Fibroblast of mammary gland (primary cell): ENCODE measurements at places on chromosomes 1 and 21.

DNA sequence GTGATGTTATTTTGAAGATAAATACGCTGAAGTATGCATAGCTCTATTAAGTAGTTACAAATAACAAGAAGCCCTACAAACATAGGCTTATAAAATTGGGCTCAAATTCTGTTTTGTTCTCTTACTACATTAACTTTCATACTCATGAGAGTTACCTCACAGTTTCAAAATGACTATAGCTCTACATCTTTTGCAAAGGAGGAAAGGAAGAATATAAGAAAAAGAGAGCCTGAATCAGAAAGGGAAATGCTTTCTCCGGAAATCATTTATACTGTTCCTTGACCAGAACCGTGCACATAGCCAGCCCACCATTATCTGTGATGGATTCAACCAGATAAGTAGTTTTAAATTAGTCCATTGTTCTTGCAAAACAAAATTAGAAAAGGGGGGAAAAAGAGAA, 1252.1 kb downstream of the NCAM2 start:
- DNase-seq: no peak

GRCh38 chr1:46449223-46450159, 40.1 kb upstream of the DMBX1 start:
- DNase-seq: no peak

DNA sequence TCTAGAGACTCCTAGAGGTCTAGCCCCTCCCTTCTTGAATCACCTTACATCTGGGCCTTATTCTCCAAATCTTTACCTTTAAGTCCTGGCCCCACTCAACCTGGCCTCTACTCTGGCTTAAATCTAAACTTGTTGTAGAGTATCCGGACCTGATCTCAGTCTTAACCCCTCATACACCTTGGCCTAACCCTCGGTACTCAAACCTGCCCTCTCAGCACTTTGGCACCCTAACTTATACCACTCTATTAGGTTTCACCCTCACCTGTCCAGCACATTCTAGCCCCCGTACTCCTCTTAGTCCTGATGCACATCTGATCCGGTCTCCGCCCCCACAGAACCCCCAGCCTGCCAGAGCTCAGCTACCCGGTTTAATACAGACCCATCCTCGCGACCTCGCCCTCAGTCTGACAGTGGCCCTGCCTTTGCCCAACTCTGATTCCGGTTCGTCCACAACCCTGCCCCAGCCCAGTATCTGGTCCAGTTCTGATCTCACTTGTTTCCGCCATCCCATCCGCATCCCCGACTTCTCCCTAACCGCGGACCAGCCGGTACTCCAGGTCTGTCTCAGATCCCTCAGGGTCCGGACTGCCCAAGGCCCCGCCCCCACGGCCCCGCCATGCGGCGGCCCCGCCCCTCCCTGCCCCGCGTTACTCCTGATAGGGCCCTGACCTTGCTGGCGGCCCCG, 1.5 kb downstream of the TRIM62 start:
- DNase-seq: peak; percentile 73

GRCh38 chr1:3460672-3461131, 6.2 kb downstream of the ARHGEF16 start:
- DNase-seq: no peak

DNA sequence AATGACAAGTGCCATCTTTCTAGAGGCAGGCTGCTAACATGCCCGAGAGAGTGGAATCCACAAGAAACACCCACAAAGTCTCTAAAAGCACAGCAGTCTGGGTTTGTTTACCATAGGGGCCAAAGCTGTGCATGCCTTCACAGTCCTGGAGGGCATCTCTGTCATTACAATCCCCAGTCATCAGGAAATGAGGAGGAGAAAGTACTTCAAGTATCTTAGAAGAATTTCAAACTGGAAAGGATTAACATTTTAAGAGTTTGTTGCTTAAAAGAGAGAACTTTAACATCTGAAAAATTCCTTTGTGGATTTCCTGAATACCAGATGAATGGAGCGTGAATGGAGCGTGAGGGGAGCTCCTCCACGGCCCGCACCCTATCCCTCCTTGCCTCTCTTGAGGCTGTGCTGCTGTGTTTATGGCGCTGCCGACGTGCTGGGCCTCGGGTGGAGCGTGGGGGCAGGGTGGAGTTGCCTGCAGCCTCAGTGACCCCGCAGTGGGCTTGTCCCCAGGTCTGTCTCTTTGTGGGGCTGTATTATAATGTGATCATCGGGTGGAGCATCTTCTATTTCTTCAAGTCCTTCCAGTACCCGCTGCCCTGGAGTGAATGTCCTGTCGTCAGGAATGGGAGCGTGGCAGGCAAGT, 23.3 kb downstream of the SLC6A17 start:
- no peak for DNase-seq

GRCh38 chr1:199322278-199322677, 683.4 kb downstream of the PTPRC start:
- DNase-seq: no peak

DNA sequence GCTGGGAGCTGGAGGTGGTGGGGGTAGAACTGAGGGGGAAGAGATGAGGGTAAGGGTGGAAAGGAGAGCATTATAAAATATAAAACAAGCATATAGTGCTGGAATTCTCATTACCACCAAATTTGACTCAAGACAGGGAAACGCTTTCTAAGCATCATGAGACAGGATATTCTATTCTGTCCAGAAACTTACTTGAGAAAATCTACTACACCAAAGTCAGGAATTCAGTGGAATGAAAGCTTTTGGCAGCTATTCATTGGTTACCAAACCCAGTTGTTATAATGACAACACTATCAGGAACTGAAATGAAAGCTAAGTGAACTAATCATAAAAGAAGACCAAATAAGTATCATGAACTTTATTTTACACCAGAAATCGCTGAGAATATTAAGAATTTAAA, 14.5 kb downstream of the AIDA start:
- peak; percentile 48 for DNase-seq

- no peak for DNase-seq
Measured at GRCh38 chr1:203080456-203080855, 5.4 kb downstream of the MYOG start.

DNA sequence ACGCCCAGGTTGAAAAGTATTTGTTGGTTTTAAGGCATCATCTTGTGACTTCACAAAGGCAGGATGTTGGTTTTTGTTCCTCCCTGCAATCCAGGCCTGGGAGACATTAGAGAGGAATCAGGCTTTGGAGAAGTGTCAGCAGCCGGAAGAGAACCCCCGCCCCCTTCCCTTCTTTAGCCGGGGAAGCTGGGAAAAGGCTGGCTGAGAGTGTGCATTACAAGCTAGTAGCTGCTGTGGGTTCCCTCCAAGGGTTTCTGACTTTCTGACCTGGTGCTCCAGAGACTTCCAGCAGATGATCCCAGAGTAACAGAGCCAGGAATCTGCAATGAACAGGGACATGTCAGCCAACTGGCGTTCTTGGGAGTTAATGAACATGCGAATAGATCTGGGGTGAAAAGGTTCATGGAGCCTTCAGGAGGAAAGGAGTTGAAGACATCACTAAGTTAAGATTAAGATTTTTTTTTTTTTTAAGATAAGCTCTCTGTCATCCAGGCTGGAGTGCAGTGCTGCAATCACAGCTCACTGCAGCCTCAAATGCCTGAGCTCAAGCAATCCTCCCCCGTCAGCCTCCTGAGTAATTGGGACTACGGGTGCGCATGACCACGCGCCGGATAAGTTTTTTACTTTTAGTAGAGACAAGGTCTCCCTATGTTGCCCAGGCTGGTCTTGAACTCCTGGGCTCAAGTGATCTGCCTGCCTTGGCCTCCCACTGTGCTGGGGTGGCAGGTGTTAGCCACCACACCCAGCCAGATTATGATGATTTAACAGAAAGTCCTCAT, 7.5 kb downstream of the DISP3 start:
- DNase-seq: no peak

DNA sequence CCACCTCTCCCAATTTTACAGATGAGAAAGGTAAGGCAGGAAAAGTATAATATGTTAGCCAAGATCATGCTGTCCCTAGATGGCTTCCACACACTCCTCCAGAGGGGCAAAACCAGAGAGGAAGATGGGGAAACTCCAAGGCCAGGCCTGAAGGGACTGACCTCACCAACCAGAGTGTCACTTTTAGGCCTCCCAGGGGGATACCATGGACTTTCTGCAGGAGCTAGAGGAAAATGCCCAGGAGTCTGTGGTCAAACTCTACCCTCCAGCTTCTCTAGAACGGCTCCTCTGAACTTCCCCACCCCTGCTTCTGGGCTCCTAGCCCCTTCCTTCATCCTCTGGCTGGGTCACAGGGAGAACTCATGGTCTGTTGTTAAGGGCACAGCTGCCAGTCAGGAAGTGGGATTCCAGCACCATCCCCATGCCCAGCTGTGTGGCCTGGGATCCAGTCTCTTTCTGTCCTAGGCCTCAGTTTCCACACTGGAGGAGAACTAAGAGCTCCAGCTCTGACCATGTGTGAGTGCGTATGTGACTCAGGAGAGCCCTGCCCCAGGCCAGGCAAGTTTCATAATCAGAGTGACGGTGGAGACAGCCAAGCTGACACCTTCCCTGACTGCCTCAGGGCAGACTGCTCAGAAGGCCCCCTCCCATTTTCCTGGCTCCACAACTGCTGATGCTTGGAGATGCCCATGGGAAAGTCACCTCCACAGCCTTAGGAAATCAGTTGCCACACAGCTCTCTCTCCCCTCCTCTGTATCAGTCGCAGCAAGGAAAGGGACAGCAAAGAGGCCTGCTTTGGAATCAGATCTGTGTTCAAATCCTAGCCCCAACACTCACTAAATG, 1.9 kb downstream of the IGSF8 start:
- peak; percentile 62 for DNase-seq

DNA sequence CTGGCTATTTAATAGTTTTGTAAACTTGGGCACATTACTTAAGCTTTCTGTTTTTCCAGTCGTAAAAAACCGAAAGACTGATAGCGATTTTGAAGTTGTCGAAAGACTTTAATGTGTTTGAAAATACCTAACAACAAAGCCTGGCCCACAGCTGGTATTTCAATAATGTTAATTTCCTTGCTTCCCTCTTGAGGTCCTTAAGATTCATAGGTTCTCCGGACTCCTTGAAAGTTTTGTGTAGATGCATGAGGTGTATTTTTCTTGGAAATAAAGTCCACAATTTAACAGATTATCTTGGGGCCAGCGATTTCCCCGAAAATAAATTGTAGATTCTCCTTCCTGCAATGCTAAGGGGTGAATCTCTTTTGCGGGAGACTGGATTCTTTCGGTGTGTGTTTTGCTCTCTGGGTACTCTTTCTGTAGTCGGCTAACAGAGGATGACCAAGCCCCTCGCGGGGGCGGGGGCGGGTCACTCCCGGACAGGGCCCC, 735 bp upstream of the YTHDF2 start:
- DNase-seq: no peak

- peak; percentile 34 for DNase-seq
Measured at GRCh38 chr1:208135354-208135753, 108.8 kb downstream of the PLXNA2 start.

DNA sequence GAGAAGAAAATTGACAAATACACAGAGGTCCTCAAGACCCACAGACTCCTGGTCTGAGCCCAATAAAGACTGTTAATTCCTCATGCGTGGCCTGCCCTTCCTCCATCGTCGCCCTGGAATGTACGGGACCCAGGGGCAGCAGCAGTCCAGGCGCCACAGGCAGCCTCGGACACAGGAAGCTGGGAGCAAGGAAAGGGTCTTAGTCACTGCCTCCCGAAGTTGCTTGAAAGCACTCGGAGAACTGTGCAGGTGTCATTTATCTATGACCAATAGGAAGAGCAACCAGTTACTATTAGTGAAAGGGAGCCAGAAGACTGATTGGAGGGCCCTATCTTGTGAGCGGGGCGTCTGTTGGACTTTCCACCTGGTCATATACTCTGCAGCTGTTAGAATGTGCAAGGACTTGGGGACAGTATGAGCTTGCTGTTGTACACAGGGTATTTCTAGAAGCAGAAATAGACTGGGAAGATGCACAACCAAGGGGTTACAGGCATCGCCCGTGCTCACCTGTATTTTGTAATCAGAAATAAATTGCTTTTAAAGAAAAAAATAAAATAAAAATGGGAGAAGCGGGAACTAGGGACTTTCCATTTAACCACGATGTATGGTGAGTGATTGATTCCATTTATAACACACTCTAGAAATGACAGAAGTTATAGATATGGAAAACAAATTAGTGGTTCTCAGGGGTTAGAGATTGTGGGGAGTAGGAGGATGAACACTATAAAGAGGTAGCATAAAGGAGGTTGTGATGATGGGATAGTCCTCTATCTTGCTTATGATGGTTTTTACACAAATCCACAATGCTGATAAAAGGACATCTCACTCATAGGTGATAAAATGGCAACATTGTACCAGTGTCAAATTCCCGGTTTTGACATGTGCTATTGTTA, 244.7 kb downstream of the MRPL39 start:
- DNase-seq: no peak

- no peak for DNase-seq
Measured at GRCh38 chr1:41450747-41451285, 33.7 kb downstream of the EDN2 start.

GRCh38 chr1:164093543-164093942, 465.4 kb upstream of the PBX1 start:
- DNase-seq: no peak

DNA sequence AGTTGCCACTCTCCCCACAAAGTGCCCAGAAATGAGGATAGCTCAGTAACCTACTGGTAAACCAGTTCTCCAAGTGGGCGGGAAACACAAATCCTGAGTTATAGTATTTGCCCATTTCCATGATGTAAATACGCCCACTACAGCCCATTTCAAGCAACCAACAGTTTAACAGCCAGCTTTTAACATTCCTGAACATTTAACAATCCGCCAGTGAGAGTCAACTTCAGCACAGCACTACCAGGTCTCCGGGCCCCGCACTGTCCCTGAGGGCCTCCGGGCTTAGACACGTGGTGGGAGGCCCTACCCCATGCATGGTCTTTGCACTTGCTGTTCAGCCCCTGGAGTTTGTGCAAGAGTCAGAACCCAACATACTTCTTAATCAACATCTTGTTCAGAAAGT, 132.0 kb upstream of the CTTNBP2NL start:
- no peak for DNase-seq

DNA sequence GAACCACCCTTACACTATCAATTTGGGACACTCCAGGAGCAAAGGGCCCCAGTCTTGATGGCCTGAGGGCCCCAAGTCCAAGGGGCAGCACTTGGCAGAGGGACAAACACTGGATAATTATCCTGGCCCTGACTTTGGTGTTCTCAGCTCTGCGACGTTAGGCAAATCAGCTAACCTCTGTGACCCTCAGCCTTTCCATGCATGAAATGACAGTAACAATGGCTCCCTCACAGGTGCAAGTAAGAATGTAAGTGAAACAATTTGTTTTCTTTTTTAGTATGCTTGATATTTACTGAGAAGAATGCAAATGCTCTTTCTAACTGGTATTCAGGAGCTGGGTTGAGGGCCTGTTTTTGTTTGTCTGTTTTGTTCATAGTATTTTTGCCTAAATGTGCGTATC, 61.6 kb upstream of the PRDX6 start:
- DNase-seq: no peak

GRCh38 chr1:206461602-206462455, 8.4 kb upstream of the IKBKE start:
- DNase-seq: peak; percentile 77

DNA sequence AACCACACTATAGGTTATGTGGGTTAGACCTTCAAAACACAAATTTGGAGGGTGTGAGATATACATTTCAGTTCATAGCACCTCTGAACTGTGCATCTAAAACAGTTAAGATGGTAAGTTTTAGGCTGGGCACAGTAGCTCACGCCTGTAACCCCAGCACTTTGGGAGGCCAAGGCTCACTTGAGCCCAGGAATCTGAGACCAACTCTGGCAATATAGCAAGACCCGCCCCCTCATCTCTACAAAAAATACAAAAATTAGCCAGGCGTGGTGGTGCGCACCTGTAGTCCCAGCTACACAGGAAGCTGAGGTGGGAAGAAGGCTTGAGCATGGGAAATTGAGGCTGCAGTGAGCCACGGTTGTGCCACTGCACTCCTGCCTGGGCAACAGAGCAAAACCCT, 47.9 kb downstream of the NAV1 start:
- no peak for DNase-seq

GRCh38 chr21:38498057-38498833, at the start of gene ERG:
Gene ERG, minus strand, starts transcription at chr21:38498477. Its CDS starts 97 bp downstream, at chr21:38498380.
- no peak for DNase-seq
